ENCODE measurements at places on chromosomes 2 and 18.
A peak's percentile ranks its signal among the peaks of the same experiment; 100 is the strongest.

- DNase-seq: no peak
Measured at GRCh38 chr2:108304975-108305374, 16.3 kb downstream of the SULT1C2 start.

DNA sequence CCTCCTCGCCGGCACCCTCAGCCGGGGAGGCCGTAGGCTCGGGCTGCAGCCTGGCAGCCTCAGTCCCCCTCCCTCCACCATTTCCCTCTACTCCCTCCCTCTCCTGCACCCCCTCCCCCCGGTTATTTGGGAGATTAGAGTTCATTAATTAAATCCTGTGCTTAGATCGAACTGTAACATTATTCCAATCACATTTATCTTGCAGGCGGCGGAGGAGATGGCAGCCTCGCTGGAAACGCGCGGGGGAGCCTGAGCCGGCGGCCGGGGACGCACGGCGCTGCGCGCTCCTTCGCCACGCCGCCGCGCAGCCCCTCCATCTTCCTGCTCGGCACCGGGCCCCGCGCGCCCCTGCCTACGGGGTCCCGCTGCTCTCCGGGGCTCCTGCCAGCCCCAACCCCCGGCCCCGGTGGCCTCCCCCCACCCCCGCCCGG is at the start of gene ST8SIA3:
Gene ST8SIA3 (plus strand): TSS at position 287 of the 431 bp plus-strand sequence. CDS start 290 bp downstream, outside the sequence.
- DNase-seq: no peak

GRCh38 chr2:3108105-3108504 is 269.5 kb downstream of the EIPR1 start:
- no peak for DNase-seq

- DNase-seq: no peak
Measured at GRCh38 chr2:207308519-207309224, 142.9 kb upstream of the KLF7 start.

DNA sequence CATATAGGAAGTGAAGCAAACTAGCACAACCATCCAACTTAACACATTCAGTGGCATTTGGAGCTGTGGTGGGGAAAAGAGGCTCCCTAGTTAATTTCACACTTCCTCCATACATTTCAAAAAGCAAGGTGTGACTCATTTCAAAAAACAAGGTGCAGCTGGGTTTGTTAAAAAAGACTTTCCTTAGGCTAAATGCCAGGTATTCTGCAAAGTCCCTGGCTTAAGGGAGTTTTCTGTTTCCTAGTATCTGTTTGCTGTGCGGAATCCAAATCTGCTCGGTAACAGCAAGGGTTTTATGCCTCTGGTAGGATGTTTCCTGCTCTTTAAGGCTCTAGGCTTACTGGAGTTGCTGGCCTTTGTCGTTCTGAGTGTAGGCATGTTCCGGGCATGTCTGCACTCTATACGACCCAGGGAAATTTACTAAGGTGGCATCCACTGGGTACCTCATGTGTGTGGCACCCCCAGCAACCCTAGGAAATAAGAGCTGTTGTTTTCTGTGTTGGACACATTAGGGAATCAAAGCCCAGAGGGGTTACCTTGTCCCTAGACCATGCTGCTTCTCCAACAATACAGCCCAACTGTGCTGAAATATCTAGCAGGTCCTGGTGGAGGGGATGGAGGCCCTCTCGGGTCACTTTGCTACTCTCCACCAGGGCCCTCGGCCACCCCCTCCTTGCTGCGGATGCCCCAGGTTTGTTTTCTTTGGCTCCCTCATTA is 634 bp upstream of the MSGN1 start:
- DNase-seq: no peak

- no peak for DNase-seq
Measured at GRCh38 chr2:110805894-110806452, 73.6 kb downstream of the ACOXL start.

DNA sequence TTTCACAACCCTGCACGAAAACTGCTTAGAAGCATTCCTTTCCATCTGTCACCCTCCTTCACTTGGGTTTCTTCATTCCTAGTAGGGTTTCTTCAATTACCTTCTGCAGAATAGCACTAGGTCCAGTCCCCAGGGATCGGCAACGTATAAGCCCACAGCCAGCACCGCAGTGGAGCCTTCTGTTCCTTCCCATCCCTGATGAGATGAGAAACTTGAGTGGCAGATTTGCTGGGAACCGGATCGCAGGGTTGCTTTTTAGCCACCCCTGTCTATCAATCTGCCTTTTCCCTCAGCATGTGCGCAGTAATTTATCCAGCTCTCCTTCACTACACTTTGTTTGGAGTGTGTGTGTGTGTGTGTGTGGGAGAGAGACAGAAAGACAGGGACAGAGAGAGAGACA is 94.2 kb downstream of the CD8B2 start:
- DNase-seq: no peak

GRCh38 chr18:3524706-3525105 is 74.7 kb downstream of the TGIF1 start:
- no peak for DNase-seq

DNA sequence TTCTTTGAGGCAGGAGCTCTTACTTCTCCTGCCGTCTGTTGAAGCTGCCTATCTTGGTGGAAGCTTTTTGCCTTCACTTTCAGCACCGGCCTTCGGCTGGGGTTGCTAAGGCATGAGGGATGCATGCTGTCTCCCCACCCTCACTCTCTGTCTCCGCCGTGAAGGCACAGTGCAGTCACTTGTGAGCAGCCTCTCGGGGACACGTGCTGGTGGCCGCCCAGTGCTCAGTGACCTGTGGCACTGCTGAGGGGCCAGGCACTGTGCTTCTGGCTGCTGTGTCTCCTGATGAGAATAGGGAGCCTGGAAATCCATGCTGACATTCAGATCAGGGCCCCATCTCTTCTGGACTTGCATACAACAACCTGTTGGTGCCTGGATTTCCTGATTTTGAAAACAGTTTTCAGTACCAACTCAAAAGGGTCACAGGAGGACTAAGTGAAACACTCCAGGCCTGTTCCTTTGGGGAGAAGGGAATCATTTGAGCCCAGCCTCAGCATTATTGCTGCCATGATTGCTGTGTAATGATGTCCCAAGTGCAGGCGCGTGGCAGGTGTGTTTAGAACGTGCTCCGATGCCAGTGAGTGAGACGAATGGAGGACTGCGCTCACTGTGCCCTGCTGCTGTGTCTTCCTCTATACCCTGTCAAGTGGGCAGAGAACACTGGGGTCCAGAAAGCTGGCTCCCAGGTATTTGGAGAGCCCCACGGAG is 218.1 kb downstream of the SEPTIN10 start:
- DNase-seq: no peak

- DNase-seq: no peak
Measured at GRCh38 chr2:31859959-31860358, 150.8 kb downstream of the MEMO1 start.

- no peak for DNase-seq
Measured at GRCh38 chr2:186683341-186683740, 10.5 kb upstream of the FAM171B start.

DNA sequence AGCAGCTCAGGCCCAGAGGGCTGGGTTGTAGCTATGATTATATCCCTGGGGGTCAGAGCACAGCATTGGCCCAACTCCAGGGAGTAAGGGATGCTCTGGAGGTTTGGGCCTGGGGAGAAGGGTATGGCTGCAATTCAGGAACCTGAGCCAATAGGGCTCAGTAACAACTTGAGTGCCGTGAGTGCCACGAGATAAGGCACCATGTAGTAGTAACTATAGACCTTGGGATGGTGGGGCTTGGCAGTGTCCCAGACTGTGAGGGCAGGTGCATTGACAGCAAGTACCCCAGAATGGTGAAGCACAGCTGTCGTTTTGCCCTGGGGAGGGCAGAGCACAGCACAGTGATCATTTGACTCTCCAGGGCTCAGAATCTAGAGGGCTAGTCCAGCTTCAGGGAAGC is 45.1 kb upstream of the ZNF396 start:
- DNase-seq: no peak

DNA sequence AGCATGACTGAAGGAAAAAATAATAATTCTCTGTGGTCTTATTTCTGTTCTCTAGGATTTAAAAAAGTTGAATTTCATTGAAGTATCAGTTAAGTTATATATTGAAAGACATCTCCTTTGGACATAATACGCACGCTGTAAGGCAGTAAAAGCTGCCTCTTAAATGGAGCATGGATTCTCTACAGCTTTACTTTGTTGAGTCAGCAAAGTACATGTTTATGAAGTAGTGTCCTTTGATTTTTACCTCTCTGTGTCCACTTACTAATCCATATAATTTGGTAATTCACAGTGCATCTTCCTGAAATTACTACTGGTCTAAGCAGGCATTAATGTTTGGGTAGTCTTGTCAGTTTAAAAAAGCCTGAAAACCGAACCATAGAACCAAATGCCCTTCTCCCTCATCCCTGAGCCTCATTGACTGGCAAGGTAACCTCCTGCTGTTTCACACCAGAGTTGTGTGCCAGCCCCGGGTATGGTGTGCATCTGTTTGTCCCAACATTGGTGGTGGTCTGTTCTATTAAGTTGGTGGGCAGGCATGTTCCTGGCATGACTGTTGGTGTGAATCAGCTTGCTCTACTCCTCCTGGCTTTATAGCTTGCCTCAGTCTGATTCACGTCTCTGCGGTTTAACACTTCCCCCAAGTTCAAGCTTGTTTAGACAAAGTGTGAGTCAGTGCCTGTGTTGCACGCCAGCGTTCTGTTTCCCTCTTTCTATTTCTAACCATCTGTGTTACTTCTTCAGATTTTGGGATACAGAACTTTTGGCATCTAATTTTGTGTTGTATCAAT is 71.0 kb upstream of the ITM2C start:
- peak; percentile 99 for DNase-seq

DNA sequence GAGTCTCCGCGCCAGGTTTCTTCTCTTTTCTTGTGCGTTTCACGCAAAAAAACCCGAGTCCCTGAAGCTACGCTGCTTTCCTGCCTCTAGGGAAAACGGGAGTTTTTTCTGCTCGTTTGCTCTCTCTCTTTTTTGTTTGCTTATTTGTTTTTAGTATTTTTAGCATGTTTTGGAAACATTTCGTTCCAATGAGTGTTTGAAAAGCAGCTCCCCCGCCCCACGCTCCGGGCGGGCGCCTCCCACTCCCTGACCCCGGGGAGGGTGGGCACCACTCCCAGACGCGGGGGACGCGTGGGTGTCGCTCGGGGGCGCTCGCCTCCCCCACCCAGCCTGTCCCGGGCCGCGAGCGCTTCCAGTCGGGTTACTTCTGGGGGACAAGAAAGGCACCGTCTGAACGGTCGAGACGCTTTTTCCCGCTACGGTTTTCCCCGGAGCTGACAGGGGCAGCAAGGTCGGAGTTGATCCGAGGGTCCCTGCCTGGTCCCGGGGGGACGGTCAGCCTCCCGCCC is 446 bp upstream of the EFHD1 start:
- peak; percentile 15 for DNase-seq

- DNase-seq: no peak
Measured at GRCh38 chr2:229380101-229380625, 109.1 kb upstream of the PID1 start.

GRCh38 chr2:29755829-29756228 is 165.6 kb downstream of the ALK start:
- DNase-seq: no peak

GRCh38 chr2:116510117-116510671 is 1304.3 kb upstream of the DDX18 start:
- peak; percentile 7 for DNase-seq

GRCh38 chr2:96236882-96237281 is 28.3 kb upstream of the STARD7 start:
- no peak for DNase-seq

DNA sequence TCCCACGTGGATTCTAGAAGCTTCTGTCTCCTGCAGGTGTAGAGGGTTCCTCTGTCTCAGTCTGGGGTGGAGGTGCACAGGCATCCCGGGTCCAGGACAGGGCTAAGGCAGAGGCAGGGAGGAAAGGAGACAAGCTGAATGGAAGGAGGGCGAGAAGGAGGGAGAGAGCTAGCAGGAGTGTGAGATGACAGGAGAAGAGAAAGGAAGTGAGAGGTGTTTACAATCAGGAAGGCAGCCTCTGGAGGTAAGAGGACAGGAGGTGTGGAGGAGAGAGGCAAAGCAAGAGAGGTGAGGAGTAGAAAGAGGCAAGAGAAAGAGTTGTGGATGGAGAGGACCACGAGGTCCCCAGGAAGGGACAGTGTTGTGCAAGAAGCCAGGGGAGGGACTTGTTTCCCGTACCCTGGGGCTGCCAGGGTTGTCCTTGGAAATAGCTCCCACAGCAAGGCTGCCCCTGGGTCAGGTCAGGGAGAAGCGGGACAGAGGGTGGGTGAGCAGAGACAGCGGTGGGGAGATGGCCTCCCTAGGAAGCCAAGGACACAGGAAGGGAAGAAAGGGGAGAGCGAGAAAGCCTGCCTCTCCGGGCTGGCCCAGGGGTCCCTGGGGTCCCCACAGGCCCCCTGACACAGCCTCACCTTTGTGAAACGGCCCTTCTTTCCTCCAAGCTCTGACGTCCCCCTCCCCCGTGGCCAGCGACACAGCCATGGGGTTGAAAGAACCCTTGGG is 136.9 kb downstream of the CYP26B1 start:
- no peak for DNase-seq

- DNase-seq: no peak
Measured at GRCh38 chr2:218366621-218367414, 10.2 kb downstream of the CATIP start.

DNA sequence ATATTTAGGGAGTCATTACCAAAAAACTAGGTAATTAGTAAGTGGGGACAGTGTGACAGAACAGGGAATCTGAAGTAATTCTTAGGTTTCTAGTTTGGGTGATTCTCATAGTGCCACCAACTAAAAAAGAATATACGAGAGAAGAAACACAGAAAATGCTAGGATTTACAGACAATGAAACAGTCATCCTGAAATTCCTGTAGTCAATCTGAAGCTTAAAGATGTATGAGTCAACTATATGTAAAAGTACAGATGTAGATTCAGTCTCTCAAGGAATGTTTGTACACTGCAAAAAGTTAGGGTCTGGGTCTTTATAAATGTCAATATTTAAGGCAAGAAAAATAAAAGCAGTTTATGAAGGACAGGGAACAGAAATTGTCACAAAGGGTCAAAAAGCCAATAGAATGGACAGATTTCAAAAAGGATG is 107.0 kb downstream of the STRN start:
- peak; percentile 3 for DNase-seq

DNA sequence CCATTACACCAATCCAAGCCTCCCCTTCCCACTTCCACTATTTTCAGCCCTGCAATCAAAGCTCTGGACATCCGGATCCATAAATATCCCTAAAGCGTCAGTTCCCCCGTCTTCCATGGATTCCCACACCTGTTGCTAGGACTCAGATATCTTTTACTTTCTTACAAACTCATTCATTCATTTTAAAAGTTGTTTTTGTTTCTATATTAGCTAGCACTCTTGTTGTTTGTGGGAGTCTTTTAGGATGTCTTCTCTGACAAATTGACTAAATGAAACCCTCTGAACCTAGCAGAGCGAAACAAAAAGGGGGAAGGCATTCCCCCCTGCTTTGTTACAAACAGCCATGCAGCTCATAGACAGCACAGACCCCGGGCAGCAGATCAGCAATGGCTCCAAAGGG is 9.0 kb upstream of the NBAS start:
- DNase-seq: no peak

GRCh38 chr2:214706986-214707385 is 102.5 kb downstream of the BARD1 start:
- no peak for DNase-seq

- DNase-seq: no peak
Measured at GRCh38 chr18:22673182-22673862, 255.6 kb upstream of the CTAGE1 start.

DNA sequence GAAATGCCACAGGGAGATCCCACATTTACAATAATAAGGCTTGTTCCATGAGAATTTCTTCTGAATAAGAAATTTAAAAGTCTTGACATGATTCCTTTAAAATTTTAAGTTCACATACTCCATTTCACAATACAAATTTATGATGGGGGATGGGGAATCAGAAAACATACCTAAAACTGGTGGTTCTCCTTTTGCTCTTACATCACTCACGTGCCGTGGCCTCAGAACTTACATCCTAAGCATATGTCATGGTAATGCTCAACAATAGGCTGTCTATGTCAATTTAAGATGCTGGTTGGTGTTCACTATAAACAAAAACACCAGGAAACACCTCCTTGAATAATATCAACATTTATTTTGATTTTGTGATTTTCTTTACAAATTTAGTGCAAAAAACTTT is 12.8 kb downstream of the UPP2 start:
- no peak for DNase-seq
